ENCODE measurements at places on chromosomes 5 and 9.

GRCh38 chr5:24363789-24364481, 280.8 kb downstream of the CDH10 start:
- no peak for DNase-seq

GRCh38 chr5:7394889-7395431, 978 bp upstream of the ADCY2 start:
- DNase-seq, result no peak

DNA sequence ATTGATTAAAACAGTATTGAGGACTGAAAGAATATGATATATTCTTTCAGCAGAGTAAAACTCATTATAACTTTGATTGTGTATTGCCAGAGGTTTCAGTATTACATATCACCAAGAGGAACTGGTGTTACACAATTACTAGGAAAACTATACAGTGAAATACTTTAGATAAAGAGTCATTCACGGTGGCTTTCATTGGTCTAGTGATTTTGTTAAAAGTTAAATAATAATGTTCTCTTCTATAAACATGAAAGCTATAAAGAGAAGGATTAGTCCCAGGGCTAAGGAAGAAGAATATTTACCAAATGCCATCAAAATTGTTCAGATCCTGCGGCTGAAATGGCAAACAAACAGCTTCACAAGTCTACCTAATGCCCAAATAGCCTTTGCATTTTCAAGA, 306.2 kb downstream of the SEMA5A start:
- DNase-seq, result no peak

DNA sequence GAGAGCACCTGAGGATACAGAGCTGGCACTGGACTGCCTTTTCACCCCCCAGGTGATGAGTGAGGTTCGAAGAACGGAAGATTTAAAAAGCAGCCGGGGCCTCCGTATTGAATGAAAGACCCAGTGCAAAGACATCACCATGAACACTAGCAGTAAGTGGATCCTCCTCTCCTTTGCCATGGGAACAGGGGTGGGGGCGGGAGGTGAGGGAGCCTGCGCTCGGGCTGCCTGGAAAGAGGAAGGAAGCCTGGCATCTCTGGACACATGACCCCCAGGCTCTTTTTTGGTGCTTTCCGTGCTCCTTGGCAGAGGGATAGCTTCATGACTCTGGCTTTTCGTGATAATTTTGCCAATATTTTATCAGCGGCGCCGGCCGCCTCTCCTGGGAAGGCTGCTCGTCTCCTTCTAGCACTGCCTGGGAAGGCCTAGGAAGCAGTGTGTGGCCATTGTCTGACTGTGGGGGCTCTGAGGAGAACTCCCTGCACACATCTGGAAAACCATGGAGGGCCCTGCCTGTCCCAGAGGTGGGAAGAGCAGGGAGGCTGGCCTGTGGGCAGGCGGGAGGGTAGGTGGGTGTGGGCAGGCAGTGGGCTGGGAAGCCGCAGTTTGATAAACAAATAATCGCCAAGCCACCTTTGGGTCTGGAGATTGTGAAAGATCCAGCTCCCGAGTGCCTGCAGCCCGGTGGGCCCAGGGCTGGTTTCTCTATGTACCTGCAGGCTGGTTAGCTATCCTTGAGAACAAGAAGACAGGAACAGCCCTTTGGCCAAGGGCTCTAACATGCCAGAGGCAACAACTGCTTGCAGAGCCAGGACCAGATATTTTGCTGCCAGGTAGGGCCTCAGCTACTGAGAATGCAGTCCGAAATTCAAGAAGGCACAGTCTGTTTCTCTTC, 911 bp downstream of the ABLIM3 start:
- no peak for DNase-seq

GRCh38 chr9:18666986-18667772, 193.2 kb downstream of the ADAMTSL1 start:
- DNase-seq, result no peak

DNA sequence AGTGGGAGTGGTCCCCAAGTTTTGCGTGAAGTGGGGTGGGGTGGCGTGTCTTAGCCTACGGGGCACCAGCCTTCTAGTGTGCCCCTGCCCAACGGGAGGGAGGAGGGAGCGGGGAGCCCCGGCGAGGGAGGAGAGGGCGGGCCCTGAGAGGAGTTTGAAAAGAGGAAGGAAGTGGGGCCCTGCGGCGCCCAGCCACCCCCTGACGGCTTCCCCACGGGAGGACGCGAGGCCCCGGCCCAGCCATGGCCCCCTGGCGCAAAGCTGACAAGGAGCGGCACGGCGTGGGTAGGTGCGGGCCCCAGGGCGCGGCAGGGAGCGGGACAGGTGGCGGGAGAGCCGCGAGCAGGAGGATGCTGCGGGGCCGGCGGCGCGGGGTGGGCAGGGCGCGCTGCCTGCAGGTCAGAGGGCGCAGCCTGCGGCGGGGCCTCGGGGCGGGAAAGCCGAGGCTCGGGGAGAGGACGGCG, at the start of gene DOCK2:
Gene DOCK2 (plus strand): TSS at position 191 of the 464 bp plus-strand sequence. CDS start 52 bp downstream, at position 243.
- DNase-seq, result peak; percentile 36

DNA sequence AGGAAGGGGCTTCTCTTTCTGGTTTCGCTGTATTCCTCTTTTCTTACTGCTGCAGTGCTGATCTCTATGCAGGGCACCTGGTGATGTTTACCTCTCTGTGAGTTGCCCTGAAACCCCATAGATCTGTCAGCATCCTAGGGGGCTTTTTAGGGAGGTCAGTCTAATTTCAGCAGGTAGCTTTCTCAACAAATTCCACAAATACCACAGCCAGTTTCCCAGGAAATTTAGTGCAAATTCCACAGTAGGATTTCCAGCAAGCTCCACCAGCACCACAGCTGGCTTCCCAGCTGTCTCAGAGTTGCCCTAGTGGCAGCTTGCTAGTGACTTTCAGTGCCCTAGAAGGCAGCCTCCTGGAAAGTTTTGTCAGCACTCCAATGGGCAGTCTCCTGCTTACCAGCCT, 379.1 kb upstream of the SMC2 start:
- DNase-seq, result no peak

DNA sequence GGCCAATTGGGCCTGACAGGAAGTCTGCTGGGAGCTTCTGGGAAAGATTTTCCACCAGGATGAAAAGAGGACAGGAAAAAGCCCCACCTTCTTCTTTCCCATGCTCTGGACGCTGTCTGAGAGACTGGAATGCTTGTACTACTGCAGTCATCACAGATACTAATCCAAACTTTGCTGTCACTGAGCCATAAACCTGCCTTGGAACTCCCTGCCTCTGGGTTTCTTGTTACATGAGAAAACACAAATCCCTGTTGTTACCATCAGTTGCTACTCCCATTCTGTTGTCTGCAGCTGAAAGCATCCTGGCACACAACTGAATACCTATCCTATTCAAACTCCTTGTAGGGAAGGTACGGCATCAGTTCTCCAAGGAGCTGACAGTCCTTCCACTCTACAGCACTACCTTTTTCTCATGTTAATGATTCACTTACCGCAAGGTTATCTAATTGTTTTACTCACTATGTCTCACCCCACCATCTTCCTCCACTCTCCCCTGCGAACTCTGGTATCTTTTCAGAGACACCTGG, 167.5 kb downstream of the CDK5RAP2 start:
- no peak for DNase-seq

DNA sequence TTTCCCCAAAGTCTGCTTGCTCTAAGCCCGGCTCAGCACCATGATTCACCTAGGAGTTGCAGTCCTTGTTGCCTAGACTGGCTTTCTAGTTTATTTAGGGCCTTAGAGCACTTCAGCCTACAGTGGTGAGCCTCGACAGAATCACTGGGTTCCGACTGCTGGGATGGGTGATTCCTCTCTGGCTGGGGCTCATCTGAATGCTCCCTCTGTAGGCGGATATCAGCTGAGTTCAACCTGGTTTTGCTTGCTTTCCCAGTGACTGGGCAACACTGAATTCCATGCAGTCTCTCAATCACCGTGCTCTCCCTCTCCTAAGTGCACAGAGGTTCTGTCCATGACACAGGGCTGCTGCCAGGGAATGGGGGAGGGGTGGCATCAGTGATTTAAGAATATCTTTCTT, 54.1 kb downstream of the OSMR start:
- no peak for DNase-seq

- no peak for DNase-seq
Measured at GRCh38 chr5:40860711-40861110, 19.5 kb downstream of the CARD6 start.

GRCh38 chr9:76575761-76576160, 116.8 kb downstream of the GCNT1 start:
- no peak for DNase-seq

- DNase-seq, result no peak
Measured at GRCh38 chr9:97904725-97905124, 17.6 kb downstream of the TRMO start.

DNA sequence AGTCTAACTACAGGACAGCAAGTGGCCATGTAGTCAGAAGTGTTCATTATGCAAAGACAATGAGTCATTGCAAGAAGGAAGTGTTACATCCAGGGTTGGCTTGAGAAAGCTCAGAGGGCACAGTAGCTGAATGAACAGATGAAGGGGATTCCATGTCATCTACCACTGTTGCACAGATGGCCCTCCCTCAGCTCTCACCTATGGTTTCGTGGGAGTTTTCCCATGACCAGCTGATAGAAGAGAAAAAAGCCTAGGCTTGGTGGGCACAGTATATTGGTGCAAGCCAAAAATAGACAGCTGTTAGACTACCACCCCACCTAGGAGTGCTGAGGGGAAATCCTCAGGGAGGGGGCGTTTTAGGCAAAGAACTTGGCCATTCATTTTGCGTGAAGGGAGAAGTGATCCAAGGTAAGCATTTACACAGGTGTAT, 217.0 kb downstream of the DMRT2 start:
- DNase-seq, result no peak

Data from stimulated activated CD8-positive, alpha-beta memory T cell treated with anti-CD3 and anti-CD28 coated beads, Interleukin-7, amount 100 ng/mL, for 1 hour (primary cell).